Thyroid gland (tissue), 4 donors: ENCODE measurements at places on chromosomes 1 and 21. TPM values are rescaled to one million over a fixed set of nuclear protein-coding genes. Genes with fewer than 3 reads are reported as not detected.

GRCh38 chr1:119882132-119883049 lies 13.9 kb downstream of the ADAM30 start:
- H3K4me3 ChIP-seq, result no peak overlapping the region
- H3K4me1 ChIP-seq, result no peaks in the 10 kb centered on the region
- H3K27ac ChIP-seq, result no peak overlapping the region
- H3K27me3 ChIP-seq, result no peaks in the 10 kb centered on the region

- no peak overlapping the region for H3K27ac ChIP-seq
- no peaks in the 10 kb centered on the region for H3K36me3 ChIP-seq
- no peak overlapping the region for H3K4me3 ChIP-seq
- no peak for DNase-seq
Observed at GRCh38 chr1:102884238-102884637, 224.1 kb downstream of the COL11A1 start.

DNA sequence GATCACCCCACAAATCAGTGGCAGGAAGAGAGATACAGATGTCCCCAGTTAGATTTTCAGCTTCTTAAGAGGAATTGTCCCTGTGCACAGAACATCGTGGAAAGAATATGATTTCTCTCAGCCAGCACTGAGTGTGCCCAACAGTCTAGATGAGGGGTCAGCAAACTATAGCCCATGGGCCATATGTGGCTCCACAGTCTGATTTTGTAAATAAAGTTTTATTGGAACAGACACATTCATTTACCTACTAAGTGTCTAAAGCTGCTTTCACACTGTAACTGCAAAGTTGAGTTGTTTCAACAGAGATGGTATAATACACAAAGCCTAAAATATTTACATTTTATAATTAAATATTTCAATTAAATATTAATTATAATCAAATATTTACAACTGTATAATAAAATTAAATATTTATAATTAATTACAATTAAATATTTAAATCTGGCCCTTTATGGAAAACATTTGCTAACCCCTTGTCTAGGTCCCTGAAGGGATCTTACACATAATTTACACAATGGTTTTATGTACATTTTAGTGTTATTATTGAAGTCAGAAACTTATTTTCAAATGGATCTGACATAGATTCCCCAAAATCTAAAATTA lies 407.6 kb downstream of the PTPRU start:
- H3K27ac ChIP-seq, result no peak overlapping the region
- DNase-seq, result no peak
- no peaks in the 10 kb centered on the region for H3K4me1 ChIP-seq
- H3K27me3 ChIP-seq, result no peaks in the 10 kb centered on the region

Gene KTI12
- total RNA-seq, result 10.9 TPM

Gene BEND5
- total RNA-seq, result 5.6 TPM
